Motor neuron (in vitro differentiated cells): ENCODE measurements at places on chromosomes 2 and 18.

- no peak for ATAC-seq
Measured at GRCh38 chr2:168948621-168949212, 47.6 kb downstream of the G6PC2 start.

- ATAC-seq = no peak
Measured at GRCh38 chr18:8808001-8808400, 102.6 kb downstream of the MTCL1 start.

DNA sequence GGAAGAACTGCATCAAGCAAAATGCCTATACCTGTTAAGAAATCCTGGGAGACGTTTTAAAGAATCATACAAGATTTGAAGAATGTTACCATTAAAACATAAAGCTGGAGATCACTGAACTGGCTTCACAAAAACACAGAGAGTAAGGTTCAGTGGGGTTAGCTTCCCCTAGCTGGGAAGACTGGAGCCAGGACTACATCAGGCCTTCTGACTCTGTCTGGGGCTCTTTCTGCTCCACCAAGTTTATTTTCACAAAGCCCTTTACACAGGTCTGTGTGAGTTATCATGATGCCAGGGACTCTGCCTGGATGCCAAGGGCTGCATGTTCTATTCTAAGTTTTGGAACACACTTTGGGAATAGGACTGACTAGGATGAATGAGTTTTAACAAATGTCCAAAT is 47.3 kb upstream of the DNER start:
- no peak for ATAC-seq

GRCh38 chr2:209239585-209239938 is 184.3 kb upstream of the MAP2 start:
- no peak for ATAC-seq

GRCh38 chr2:38830526-38831159 is 45.1 kb downstream of the DHX57 start:
- no peak for ATAC-seq

DNA sequence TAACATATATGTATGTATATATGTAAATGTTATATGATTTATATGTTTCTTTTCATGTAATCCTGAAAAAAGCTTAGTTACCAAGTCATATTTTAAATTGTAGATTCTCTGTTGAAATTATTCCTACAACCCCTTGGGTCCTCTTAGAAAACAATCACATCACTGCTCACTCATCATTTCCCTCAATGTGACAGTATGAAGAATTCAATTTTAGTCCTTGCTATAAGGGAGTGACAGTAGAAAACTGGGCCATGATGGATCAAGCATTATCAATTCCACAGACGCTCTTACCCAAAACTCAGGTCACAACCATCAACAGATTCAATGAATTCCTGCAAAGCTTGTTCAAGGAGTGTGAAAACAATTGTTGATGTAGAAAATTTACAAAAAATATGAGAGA is 1389.5 kb upstream of the ACVR2A start:
- no peak for ATAC-seq

DNA sequence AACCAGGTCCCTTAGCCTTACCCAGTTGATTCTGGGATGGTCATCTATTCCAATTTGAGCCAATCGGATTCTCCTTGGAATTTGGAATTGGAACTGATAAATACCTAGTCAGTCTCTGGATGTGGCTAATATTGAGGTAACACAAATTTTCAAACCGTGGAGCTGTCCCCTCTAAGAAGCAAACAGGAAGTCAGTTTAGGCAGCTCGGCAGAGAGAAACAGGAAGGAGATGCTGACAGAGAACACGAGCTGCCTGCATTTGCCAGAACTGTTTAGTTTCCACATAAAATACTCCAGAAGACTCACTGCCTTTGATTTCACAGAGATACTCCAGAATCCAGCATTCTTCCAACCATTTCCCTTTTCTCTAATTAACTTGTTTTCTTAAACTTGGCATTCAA is 1024.9 kb downstream of the BCL11A start:
- ATAC-seq = no peak

GRCh38 chr2:238886453-238887094 is 38.7 kb downstream of the TWIST2 start:
- ATAC-seq = no peak

GRCh38 chr2:135853401-135853800 is 16.4 kb upstream of the LCT start:
- ATAC-seq = no peak

DNA sequence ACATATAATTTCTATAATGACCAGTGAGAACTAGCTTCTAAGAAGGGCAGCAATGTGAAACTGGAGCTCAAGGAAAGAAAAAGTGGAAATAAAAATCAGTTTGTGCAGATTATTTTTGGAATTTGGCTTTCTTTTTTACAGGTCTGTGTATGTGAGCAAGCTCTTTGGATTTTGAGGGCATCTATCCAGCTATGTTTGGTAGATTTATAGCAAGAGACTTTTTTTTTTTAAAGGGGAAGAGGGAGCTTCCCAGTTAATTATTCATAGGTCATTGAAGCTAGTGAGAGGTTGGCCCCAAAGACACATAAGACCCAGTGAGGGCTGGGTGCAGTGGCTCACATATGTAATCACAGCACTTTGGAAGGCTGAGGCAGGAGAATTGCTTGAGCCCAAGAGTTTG is 24.0 kb upstream of the COLEC12 start:
- ATAC-seq = no peak

DNA sequence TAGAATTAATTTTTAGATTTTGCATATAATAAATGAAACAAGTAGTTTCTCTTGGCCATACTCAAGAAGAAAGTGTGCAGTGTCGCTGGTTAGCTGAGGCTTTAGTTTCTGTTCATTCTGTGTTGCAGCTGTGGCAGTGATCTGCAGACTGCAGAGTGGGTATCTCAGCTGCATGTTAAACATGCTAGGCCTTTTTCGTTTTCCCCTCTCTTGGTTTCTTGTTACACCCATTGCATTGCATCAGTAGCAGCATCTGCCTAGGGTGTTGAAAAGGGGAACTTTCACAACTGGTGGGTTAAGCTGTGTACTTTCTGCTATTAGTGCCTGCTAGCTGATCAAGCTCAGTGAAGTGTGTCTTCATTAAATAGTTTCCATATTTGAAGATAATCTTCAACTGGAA is 51.3 kb downstream of the ACSL3 start:
- ATAC-seq = no peak

DNA sequence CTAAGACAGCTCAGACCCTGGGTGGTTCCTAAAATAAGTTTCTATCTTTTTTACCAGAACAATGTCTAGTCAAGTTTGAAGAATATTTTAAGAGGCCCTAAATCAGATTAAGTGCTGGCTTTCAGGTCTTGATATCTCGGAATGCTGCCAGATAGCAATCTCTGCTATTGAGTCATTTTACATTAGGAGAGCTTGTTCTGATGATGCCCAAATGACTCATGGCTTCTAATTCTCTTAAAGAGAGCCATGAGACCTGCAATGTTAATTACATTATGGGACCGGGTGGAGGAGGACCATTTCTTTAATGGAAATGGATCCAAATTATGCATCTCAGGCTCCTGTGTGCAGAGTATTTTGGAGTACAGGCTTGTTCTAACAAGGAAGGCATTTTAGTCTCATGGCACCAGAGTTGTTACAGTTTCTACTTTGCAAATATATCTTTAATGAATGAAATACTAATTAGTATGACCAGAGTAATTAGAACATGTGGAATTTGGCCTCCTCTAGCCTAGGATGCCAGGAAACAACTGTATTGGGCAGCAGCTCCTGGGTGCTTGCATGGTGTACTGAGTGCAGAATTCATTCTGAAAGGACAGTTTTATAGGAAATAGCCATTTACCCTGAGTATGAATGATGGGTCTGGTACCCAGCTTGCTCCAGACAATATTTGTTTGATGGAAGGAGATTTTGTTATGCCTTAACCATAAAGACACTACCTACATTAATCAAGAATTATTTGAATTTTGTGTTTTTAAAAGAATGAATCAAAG is 94.0 kb upstream of the SULT1C3 start:
- peak; percentile 81 for ATAC-seq

- ATAC-seq = peak; percentile 86
Measured at GRCh38 chr2:37832590-37833197, 92.4 kb upstream of the RMDN2 start.
